GM12865 (cell line): ENCODE measurements at places on chromosomes 3 and 15.

GRCh38 chr3:138919325-138919724, 27.6 kb downstream of the FOXL2 start:
- DNase-seq: no peak

DNA sequence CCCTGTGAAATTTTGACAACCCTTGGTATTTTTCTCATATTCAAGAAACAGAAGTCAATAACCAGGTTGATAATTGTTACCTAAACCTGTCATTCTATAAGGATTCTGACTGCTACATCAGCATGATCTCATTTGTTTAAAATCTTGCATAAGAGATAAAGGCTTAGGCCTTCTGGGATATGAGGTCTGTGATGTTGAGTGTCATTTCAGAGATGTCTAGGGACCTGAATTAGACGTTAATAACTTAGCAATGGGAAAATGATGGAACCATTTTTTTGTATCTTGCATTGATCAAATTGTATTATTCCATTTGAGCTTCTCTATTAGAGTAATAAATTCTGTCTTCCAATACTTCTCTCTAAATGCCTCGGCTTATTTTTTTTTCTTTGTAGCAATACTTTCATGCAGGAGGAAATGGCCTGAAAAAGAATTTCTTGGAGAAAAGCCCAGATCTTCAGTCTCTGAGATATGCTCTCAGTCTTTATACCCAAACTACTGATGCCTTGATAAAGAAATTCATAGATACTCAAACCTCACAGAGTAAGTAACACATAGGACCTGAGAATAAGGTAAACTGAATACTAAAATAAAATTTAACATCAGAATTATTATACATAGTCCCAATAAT, 589.3 kb downstream of the UNC13C start:
- DNase-seq: no peak

DNA sequence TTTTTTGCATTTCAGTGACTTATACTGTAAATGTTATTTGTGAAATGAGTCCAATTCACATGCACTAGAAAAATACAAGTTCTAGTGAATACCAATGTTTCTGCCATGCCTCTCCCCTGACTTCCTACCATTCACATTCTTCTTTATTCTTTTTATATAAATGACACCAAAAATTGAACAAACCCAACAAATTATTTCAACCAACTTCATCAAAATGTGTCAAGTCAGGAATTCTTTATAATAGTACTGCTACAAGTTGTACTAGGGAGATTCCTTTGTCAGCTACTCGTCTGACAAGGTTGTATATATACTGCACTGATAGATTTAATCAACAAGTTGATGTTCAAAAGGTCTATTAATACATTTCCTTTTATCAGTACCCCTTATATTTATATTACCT, 3.0 kb downstream of the TBL1XR1 start:
- DNase-seq: no peak

DNA sequence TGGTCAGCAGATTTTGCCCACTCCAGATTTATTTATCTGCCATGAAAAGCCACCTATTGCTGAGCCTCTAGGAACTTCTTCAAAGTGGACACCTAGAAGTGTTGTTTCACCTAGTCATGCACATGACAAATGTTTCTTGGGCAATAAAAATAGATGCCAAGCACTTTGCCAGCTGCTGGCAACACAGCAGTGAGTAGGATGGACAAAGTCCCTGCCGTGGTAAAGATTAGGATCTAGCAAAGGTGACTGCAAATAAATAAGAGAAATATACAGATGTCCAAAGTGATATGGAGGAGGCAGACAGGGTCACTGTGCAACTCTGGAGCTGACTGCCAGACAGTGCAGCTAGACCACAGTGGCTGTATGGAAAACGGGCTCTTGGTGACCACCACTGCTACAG, 137.9 kb downstream of the SUCLG2 start:
- DNase-seq: no peak

GRCh38 chr3:183274609-183275008, 21.6 kb downstream of the B3GNT5 start:
- no peak for DNase-seq

- DNase-seq: peak; percentile 87
These were observed at the start of gene ARHGAP31 for GRCh38 chr3:119293871-119294695. ARHGAP31 (plus strand) TSS chr3:119294383; CDS start chr3:119294905, 522 bp downstream.

- DNase-seq: no peak
These were observed 27.7 kb upstream of the LPP start for GRCh38 chr3:188126276-188126675.

GRCh38 chr3:9111866-9112265, 137.6 kb downstream of the SRGAP3 start:
- no peak for DNase-seq

DNA sequence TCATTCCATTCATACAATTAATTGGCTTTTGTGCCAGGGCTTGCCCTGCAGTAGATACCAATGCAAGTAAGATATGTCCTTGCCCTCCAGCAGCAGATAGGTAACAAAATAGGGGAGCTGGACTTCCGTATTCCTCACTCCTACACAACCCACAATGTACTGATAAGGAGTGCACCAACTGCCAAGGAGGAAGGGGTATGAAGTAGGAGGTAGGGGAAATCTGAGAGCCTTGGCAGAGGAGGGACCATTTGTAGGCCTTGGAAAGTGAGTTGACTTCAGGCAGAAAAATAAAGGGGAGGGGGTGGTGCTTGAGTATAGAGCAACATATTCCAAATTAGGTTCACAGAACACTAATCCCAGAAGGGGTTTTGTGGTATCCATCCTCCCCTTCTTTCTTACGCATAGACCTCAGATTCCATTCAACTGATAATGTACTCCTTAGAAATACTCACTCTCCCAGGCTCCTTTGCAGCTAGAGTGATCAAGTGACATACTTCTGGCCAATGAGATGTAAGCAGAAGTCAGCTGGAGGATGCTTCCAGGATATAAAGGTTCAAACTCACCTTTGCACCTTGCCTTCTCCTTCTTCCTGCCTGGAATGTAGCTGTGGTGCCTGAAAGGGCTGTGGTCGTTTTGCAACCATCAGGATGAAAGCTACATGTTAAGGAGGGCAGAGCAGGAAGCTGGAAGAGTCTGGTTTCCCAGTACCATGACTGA, 127.1 kb upstream of the SMAD3 start:
- DNase-seq: no peak

GRCh38 chr15:56327721-56328502, 37.3 kb upstream of the TEX9 start:
- no peak for DNase-seq

DNA sequence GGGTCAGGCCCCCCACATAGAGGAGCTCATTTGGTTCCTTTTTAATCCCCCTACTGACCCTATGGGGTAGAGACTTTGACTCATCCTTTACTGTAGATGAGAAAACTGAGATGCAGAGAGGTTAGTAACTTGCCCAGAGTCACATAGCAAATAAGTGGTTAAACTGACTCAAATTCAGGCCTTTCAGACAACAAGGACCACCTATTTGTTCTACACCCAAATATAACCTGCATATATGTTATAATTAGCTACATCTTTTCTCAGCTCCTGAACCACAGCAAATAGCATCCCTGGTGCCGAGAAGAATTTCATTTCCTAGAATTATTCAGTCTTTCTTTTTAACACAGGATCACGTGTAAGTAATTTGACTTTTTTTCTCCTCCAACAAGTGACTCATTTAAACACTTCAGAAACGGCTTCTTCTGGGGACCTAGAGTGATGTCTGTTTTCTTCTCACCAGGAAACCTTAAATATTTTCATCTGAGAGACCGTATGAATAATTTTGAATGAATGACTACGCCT, 57.4 kb downstream of the MGLL start:
- DNase-seq: peak; percentile 67

- no peak for DNase-seq
These were observed 25.8 kb downstream of the ZPLD1 start for GRCh38 chr3:102460579-102460978.

DNA sequence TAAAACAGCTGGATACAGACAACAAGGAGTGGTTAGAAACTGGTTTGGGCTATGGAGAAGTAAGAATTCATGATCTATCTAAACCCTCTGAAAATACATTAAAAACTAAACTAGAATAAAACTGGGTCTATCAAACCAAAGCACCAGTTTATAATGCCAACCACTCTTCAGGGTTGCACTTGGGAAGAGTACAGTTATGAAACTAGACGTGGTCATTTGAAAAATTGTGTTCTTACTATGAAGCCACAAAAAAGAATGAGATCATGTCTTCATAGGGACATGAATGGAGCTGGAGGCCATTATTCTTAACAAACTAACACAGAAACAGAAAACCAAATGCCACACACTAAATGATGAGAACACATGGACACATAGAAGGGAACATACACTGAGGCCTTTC, 103.8 kb downstream of the GAP43 start:
- DNase-seq: no peak

GRCh38 chr15:74174219-74174957, 878 bp downstream of the ISLR start:
- no peak for DNase-seq

DNA sequence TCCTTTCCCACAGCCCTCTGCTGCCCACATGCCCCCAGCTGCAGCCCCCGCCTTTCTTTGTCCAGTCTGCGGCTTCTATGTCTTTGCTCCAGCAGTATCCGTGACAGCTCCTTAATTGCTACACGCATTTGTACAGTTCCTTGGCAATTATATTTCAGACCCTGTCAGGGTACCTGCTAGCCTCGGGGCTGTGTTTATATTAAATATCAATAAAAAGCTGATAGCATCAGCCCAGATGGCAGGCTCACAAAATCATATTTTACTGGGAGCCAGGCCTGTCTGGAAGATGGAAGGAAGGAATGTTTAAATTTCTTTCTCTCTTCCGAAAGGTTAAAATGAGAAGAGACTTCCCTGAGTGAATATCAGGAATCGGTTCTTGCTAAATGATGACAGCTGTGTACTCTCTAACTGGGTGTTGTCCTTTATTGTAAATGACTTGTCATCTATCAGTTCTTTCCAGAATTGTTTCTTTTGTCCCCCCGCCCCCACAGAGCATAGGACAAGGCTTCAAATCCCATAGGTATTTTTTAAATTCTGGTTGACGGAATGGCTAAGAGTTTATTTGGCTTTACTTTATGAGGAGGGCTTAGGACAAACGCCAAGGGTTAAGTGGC, 378.1 kb downstream of the LRTM1 start:
- DNase-seq: no peak

DNA sequence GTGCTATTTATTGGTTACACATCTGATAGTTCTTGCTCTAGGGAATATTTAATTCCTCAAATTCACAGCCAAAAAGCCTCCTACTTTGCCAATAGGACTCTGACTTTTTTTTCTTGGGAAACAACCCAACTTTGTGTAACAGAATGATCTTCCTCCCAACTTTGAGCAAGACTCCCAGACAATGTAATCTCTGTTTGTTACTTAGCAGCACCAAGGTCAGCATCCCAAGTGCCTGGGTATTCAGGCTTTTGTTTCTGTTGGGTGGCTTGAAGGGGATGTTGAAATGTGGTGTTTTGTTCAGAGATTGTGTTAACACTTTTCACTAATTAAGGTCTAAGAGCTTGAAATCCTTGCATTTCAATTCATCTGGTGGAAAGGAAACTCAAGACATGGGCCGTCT, 115.8 kb downstream of the ADAMTS9 start:
- no peak for DNase-seq

GRCh38 chr3:130576375-130577266, 59.6 kb downstream of the COL6A6 start:
- no peak for DNase-seq

- no peak for DNase-seq
These were observed 106.6 kb downstream of the FBN1 start for GRCh38 chr15:48538941-48539340.

- peak; percentile 79 for DNase-seq
These were observed 1014.1 kb upstream of the SEMA6D start for GRCh38 chr15:46703020-46703861.

GRCh38 chr3:179671747-179672242, 19.0 kb downstream of the USP13 start:
- DNase-seq: no peak

DNA sequence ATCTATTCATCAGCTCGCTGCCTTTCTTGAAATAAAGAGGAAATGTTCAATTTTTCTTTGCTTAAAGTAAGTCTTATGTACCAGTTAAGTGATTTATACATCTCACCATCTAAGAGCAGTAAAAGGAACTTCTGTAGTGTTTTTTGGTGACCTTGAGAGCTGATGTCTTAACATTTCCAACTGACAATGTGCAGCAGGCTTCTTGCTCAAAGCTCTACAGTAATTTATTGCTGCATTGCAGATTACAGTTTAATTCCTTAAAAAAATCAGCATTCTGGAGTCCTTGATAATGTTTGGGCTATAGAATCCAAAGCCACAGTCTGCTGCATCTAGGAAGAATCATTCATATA, 61.6 kb downstream of the DIPK2A start:
- no peak for DNase-seq

- no peak for DNase-seq
These were observed 131.2 kb downstream of the CTNNB1 start for GRCh38 chr3:41330465-41330864.

DNA sequence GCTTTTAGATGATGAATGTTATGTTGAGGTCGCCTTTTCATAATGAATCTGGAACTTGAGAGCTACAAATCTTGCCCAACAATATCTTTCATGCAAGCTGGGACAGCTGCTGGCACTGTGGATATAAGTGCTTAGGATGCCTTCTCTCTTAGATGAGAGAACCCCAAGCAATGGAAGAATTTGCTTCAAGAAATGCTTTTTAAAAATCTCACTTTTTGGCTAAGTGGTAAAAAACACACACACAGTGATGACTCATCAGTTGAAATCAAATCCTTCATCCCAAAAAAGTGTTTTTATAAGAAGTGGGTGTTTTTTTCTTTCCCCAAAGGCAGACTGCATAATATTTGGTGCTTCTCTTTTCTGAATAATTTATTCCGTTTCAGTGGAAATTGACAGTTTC, 38.4 kb upstream of the GALNT15 start:
- no peak for DNase-seq

DNA sequence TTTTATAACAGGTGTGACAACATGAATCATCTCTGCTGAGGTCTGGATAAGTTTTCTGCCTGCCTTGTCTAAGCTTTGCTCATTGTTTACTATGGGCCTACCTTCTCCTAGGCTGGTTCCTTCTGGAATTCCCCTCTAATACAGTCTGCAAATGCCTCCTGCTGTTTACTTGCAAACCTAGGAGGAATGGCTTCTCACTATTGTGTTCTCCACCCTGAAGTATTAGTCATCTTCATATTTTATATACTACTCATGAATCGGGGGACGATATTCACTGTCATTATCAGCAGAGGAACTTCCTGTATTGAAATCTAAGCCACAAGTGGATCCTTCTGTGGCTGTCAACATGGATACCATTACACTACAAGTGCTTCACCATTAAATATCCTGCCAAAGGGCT, 154.8 kb downstream of the PLCL2 start:
- no peak for DNase-seq

GRCh38 chr15:67142767-67143100, 77.3 kb downstream of the SMAD3 start:
- DNase-seq: no peak
